ENCODE measurements at places on chromosomes 1 and 21.

GRCh38 chr1:43279161-43279560 is 6.2 kb downstream of the C1orf210 start:
- DNase-seq = no peak

DNA sequence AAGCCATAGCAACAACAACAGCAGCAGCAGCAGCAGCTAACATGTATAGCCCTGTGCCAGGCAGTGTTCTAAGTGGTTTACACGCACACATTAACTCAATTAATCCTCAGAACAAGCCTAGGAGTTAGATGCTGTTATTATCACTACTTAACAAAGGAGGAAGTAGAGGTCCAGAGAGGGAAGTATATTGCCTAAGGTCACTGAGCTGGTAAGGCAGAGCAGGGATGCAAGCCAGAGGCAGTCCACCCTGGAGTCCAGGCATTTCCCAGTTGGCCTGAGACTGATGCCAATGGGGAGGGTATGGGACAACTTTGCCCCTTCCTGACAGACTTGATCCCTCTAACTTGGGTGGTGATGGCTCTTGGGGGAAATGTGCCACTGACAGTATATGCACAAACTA is 6.8 kb downstream of the CDC14A start:
- no peak for DNase-seq

DNA sequence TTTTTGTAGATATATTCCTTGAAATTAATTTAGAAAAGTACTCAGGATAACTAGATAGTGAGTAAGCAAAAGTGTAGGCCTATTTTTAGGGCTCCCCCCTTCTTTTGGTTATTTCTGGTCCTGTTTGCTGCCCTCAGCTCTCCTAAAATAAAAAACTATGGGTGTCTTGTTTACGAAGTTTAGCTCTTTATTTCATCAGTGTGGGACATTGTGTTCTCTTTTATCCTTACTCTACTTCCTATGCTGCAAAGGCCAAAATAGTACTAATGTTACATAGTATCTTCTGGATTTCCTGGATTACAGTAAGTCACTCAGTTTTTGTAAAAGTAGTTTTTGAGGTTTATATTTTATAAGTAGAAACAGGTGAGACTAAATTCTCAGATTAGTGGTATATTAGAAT is 15.4 kb downstream of the CEP350 start:
- DNase-seq = no peak

GRCh38 chr1:151825204-151825603 is 6.4 kb downstream of the RORC start:
- DNase-seq = no peak

DNA sequence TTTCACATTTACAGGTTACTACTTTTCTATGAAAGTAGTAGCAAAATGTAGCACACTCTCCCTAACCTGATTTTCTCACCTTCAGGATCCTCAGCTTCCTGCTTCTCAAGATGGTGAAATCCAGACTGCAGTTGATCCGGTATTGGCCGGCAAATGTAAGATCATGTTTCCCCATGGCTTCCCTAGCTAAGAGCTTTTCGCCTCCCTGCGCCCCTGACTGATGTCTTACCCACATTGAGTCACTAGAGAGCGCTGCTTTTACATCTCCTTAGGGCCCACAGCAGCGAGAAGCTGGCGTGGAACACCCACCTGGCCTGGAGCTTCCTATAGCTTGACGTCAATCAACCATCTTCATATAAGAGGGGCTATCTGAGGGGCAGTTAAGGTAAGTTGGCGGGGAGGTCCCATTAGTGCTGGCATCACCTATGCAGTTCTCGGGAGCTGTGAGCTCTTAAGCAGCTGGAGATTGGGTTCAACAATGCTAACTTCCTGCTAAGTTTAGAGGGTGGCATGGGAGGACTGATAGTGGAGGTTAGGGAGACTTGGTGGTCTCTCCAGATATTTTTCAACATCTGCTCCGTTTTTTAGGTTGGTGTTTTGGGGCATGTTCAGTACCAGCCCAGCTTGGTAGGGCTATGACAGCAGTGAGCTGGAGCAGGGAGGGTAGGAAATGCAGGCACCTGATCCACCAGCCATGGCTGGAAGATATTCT is 5.5 kb downstream of the PTPN7 start:
- DNase-seq = peak; percentile 49

GRCh38 chr1:157829711-157830110 is 9.8 kb upstream of the FCRL1 start:
- no peak for DNase-seq

GRCh38 chr1:233639611-233640010 is 25.7 kb downstream of the KCNK1 start:
- no peak for DNase-seq

DNA sequence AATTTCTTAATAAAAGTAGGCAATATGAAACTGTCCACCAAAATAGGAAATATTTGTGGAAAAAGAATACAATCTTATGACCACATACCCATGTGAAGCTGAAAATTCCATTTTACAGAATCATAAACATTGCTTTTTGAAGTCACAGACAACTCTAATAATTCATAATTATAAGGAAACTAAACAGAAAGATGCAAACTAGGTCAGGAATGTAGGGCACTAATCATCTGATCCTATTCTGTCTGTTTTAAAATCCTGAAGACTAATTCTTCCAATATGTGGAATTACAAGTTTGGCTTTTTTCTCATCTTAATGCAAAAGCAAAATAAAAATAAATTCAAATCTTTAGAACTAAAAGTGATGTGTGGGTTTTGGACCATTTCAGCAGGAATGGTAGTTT is 528.6 kb downstream of the LTN1 start:
- no peak for DNase-seq

- no peak for DNase-seq
These were observed 204.9 kb upstream of the CACYBP start for GRCh38 chr1:174794861-174795260.

- DNase-seq = no peak
These were observed 8.0 kb downstream of the MRPS14 start for GRCh38 chr1:175015243-175015642.

DNA sequence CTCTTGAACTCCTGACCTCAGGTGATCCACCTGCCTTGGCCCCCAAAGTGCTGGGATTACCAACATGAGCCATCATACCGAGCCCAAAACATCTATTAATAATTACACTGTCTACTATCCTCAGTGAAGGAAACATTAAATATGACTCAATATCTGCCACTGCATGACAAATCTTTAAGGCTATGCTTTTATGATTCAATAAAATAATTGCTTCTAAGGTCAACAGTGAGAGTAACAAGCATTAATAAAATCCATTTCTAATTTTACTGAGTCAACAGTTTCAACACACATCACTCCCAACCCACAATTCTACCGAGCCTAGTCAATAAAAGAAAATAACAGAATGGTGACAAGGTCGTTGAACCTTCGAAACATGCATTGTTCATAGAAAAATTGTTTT is 125.5 kb upstream of the CHRM3 start:
- DNase-seq = no peak

GRCh38 chr1:55813618-55814017 is 598.5 kb upstream of the USP24 start:
- no peak for DNase-seq

GRCh38 chr1:3518756-3519155 is 64.3 kb downstream of the ARHGEF16 start:
- no peak for DNase-seq

- no peak for DNase-seq
These were observed 57.7 kb downstream of the NTNG1 start for GRCh38 chr1:107198561-107198960.

GRCh38 chr1:160243767-160244166 is 18.6 kb downstream of the DCAF8 start:
- no peak for DNase-seq

GRCh38 chr1:61724506-61724812 is 482 bp downstream of the TM2D1 start:
- no peak for DNase-seq

DNA sequence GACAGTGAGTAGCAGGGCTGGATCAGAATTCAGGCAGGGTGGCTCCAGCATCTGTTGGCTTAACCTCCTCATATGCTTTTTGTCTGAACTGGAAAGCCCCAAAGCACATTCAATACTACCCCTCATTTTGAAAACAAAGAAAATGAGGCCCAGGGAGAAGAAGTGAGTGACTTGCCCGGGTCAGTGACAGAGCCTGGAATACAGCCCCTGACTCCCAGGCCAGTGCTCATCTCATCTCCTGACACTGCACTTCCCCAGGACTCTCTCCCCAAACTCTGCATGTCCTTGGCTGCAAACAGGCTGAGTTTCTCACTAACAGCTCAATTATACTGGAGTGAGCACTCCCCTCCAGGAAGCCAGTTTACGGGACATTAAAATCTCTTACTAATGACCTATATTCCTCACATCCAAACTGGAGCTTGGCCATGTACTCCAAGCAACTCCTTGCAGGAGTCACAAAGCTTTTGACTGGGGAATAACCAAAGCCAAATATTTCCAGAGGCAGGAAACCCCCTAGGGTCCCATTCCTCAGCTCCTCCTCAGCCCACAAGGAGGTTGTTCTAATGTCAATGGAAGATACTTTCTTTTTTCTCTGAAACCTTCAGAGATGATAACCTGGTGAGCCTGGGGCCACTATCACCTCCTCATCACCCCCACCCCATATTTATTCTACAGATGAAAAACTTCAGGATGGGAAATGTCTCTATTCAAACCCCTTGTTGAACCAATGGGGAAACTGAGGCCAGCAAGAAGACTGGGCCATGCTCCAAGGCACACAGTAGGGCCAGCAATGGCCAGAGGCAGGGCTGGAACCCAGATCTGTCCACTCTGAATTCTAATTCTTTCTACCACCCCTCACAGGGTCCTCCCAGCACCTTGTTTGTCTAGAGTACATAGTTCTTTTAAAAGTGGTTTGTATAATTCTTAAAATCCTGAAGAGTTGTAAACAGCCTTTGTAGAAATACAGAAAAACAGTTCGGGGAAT is 127.0 kb downstream of the PLPP3 start:
- no peak for DNase-seq

GRCh38 chr1:53337499-53337898 is 9.6 kb upstream of the LRP8 start:
- DNase-seq = no peak

DNA sequence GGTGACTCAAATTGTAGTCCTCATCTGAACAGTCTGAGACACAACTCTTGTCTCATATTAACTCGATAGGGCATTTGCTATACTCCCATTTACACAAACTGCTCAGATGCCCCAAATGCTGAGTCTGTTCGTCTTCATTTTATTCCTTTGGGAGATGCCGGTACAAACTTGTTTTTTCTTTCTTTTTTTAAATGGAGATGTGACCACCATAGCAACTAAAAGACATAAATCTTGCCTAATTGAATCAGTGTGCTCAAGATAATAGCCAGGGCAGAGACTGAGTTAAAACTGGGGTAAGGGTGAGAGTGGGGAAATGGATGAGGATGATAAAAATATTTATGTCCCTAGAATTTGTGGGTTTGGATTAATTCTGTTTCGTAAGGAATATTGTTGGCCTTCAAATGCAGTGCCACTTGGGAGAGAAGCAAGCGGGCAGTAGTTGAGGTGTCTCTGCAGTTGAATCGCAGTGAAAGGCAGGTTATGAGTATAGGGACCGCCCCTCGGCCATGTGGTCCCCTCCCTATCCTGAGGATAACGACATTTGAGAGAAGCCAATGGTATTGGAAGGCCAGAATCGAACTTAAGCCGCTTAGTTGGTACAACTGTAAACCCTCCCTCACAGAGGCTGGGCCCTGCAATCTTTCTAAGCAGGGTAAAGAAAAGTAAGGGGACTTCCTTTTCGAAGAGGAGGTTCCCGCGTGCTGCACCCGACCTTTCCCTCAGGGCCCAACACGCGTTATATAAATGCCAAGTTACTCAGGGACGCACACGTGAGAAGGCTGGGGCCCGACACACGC is 859 bp upstream of the LRRC8B start:
- DNase-seq = peak; percentile 50

GRCh38 chr1:228841632-228842031 is 106.4 kb downstream of the RHOU start:
- DNase-seq = no peak

Data from globus pallidus (tissue), 1 donor.